ENCODE measurements at places on chromosomes 16 and 17.
A peak's percentile ranks its signal among the peaks of the same experiment; 100 is the strongest.

- peak; percentile 88 for DNase-seq
Observed at GRCh38 chr17:42276359-42276608, at the start of gene STAT5B. Gene STAT5B (minus strand): TSS chr17:42276391. CDS start chr17:42232127, 44,264 bp downstream.

- DNase-seq = no peak
Observed at GRCh38 chr17:82060001-82060380, 5.6 kb downstream of the DUS1L start.

DNA sequence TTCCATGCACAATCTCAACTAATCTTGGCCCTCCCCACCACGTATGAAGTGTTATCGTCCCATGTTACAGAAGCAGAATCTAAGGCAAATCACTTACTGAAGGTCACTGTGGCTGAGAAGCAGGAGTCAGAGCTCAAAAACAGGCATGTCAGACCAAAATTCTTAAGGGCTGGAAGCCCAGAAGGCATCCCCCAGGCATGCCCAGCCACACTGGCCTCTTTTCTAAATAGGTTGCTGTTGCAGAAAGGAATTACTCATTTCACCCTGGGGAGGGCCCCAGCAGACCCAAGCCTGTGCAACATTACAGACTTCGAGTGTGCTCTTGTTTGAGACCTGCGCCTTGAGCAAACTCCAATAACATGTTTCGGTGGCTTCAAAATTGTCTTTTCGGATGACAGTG is 194.1 kb downstream of the RBFOX1 start:
- no peak for DNase-seq

DNA sequence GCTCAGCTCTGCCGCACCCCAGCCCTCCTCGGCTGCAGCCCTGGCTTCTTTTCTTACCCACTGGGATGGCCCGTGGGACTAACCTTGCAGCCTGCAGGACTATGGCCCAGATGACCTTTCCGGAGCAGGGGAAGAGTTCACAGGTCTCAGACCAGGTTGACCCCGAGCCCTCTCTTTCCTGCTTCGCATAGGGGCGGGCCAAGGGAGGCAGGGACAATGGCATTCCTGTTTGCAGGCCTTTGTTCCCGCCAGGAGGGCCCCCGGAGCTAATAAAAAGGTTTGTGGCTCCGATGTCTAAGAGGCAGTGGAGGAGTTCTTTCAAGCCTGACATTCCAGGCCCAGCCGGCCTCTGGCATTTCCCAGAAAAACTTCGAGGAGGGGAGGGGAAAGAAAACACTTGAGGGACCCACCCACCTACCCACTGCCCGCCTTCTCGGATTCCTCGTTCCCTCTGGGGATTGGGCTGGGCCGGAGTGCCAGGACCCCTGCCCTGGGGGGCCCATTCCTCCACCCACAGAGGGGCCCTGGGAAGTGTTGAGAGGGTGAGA is 5.8 kb upstream of the SOCS3 start:
- DNase-seq = peak; percentile 53

- no peak for DNase-seq
Observed at GRCh38 chr16:68909099-68909733, 65.9 kb downstream of the TANGO6 start.

Data from hepatic stellate cell (primary cell).